Regular cardiac myocyte (primary cell): ENCODE measurements at places on chromosomes 4 and X. TPM values are rescaled to one million over a fixed set of nuclear protein-coding genes. Genes with fewer than 3 reads are reported as not detected.

Gene CT45A3
- not detected in 2 replicates for total RNA-seq

Gene SYP
- total RNA-seq, result 0.19 and 0.28 TPM in 2 replicates

Gene LRCH2
- total RNA-seq, result 5.0 and 7.0 TPM in 2 replicates

Gene DMRTC1B
- not detected in 2 replicates for total RNA-seq

Gene FAM47E
- total RNA-seq, result under 0.01 and 0.19 TPM in 2 replicates

Gene TLR2
- total RNA-seq, result 0.85 TPM in 1 of 2 replicates, not detected in the other

Gene CASK
- total RNA-seq, result 57.9 and 75.5 TPM in 2 replicates

Gene TAB3
- total RNA-seq, result 5.2 and 9.9 TPM in 2 replicates

Gene RAB9B
- total RNA-seq, result 0.96 and 2.0 TPM in 2 replicates

Gene FAM9C
- total RNA-seq, result not detected in 2 replicates

Gene CXCL11
- total RNA-seq, result not detected in 2 replicates

Gene MAD2L1
- total RNA-seq, result 5.4 and 39.5 TPM in 2 replicates

Gene C4orf36
- total RNA-seq, result under 0.01 and 0.38 TPM in 2 replicates

Gene FRG2
- under 0.01 TPM in 1 of 2 replicates, not detected in the other for total RNA-seq

Gene UGT2B11
- not detected in 2 replicates for total RNA-seq

Gene PCDH11X
- total RNA-seq, result under 0.01 TPM in 1 of 2 replicates, not detected in the other

Gene SPANXD
- not detected in 2 replicates for total RNA-seq

Gene BTK
- not detected in 2 replicates for total RNA-seq

Gene HMX1
- under 0.01 TPM in 1 of 2 replicates, not detected in the other for total RNA-seq

Gene ALPK1
- total RNA-seq, result 5.9 and 19.4 TPM in 2 replicates

Gene PHKA2
- total RNA-seq, result 9.8 and 9.9 TPM in 2 replicates

Gene MAGEB17
- not detected in 2 replicates for total RNA-seq

Gene RBM46
- not detected in 2 replicates for total RNA-seq

Gene ARHGAP36
- total RNA-seq, result not detected in 2 replicates

Gene RAB28
- total RNA-seq, result 15.5 and 18.9 TPM in 2 replicates

Gene TBX22
- not detected in 2 replicates for total RNA-seq

Gene CLDN34
- total RNA-seq, result not detected in 2 replicates

Gene KCTD8
- total RNA-seq, result 0.77 and 3.1 TPM in 2 replicates

Gene ABCG2
- total RNA-seq, result 10.1 and 14.6 TPM in 2 replicates

Gene CLIC2
- under 0.01 and 0.85 TPM in 2 replicates for total RNA-seq

Gene APEX2
- 4.5 and 9.0 TPM in 2 replicates for total RNA-seq

Gene AMTN
- total RNA-seq, result not detected in 2 replicates
